Right lung (tissue), 10 donors: ENCODE measurements at places on chromosomes 7 and 10. TPM values are rescaled to one million over a fixed set of nuclear protein-coding genes. Genes with fewer than 3 reads are reported as not detected.

EN2 gene
- polyA plus RNA-seq = not detected

WDFY4 gene
- 4.5 TPM for polyA plus RNA-seq

DNA sequence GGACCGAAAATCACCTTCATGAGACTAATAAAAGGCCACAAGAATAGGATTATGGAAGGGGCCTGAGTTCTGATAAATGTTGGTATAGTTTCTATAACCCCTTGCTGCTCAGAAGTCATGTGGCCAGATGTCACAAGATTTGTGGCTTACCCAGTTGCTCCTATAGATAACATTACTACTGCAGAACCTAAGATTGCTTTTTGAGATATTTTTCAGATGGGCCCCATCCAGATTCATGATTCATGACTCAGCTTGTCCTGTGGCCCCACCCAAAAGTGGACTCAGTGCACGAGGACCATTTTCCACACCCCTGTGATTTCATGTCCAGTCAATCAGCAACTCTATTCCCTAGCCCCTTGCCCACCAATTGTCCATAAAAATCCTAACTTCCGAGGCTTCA lies 209.0 kb downstream of the ACTR3B start:
- no peak for DNase-seq

LRRC18 gene
- polyA plus RNA-seq = 1.7 TPM

- no peak for DNase-seq
Measured at GRCh38 chr7:130366564-130366963, 13.7 kb upstream of the CPA1 start.

NME8 gene
- 0.48 TPM for polyA plus RNA-seq

DNA sequence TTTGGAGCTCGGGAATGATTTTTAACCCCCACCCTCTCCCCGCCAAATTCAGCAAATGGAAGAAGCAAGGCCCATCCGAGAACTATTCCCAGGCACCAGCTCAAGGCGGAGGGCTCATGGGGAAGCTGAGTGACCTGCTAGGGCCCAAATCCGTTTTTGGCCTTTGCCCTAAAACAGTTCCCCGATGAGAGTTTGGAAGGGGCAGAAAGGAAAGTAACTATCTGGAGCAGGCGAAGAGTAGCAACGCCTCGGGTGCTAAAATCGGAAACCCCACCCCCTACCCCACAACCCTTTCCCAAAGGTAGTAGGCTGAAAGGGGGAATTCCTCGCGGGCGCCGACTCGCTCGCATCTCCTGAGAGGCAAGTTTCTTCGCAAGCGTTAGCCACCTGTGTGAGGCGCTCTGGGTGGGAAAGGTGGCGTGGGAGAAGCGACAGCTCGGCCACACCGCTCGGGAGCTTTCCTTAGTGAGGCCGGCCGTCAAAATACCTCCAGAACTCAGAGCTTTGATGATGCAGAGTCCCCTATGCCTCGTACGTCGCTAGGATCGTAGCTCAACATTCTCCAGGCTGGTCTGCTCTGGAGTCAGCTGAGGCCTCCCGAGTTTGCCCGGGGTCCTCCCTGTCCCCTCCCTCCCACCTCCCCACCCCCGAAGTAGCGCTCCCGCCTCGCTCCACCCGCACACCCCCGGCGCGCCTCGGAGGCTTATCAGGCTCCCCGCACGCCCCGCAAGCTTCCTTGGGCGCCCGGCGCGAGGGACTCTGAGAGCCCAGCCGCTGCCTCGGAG lies 642 bp upstream of the PRKG1 start:
- no peak for DNase-seq

- DNase-seq = no peak
Measured at GRCh38 chr7:115271332-115272235, 349.7 kb downstream of the MDFIC start.
